Hematopoietic multipotent progenitor cell treated with erythropoietin and hydrocortisone succinate and interleukin-3 and kit ligand, for 6 days (in vitro differentiated cells): ENCODE measurements at places on chromosomes 5 and 9.

- DNase-seq: peak; percentile 86
Observed at GRCh38 chr5:177309351-177310191, 2.1 kb downstream of the MXD3 start.

GRCh38 chr5:85651731-85652130 is 966.0 kb upstream of the COX7C start:
- no peak for DNase-seq

DNA sequence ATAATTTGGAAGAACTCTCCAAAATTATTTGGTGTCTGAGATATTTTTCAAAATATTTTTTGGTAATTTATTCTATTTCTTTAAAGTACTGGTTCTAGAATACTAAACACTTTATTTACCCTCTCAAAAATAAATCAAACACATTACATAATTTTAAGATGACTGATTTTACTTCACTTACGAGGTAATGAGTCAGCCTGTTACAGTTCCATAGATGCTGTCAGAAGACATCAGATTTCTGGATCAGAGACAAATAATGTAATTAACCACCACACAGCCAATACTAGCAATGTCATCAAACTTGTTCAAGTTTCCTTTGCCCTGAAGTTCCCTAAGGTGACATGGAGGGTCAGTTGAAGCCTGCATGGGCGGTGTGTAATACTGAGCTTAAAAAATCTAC is 106.1 kb upstream of the CDH9 start:
- no peak for DNase-seq

DNA sequence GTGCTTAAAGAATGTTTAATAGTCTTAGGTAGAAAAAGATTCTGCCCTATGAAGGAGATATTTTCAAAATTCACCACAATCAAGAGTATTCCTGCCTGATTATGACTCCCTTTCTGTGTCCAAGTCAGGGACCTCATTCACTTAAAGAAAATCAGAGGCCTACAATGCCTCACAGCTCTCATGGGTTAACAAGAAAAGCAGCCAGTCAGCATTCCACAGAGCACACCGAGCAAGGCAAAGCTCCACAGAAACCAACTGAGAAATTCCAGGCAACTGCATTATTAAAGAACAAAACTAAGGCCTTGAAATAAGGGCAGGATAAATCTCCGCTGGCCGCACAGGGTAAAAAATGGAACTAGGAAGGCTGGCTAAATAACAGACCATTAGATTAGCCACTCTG is 161.1 kb downstream of the TARS1 start:
- DNase-seq: no peak

DNA sequence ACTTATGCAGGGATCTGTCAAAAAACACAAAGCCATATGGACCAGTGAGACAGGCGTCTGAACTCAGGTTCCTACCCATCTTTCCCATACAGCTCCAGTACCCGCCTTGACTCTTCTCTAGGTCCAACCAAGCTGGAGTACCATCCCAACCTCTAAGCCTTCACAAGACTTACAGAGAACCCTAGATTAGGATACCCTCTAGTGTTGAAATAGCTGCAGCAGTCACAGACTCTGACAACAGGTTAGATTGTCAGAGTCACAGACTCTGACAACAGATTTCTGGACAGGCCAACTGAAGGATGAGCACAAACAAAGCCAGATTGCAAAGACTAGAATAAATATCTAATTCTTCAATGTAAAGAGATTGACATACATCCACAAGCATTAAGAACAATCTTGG is 266.1 kb downstream of the GRIA1 start:
- DNase-seq: no peak

DNA sequence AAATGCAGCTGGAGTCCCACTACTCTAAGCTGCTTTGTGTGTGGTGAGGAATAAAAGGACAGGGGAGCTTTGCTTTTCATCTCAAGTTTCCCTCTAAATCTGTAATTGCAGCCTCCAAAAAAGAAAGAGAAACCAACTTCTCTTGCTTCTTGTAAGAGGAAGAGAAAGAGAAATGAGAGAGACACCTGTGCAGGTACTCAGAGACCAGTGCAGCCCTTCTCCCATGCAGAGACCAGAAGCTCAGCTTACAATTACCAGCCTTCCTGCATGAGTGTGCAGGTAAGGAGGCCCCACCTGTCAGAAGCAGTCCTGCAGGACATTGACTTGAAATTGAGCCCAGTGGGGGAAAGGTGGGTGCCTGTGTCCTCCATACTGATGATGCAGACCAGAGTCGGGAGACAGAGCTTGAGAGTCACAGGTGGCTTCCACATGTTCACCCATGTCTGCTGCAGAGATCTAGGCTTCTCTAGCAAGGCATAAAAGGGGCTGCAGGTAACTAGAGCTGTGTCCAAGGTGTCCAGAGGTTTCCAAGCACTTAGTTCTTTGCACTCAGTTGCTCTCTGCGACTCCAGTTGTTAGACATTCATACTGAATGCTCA is 15.3 kb upstream of the MED10 start:
- no peak for DNase-seq

GRCh38 chr5:41649659-41650058 is 139.3 kb upstream of the PLCXD3 start:
- DNase-seq: no peak

- DNase-seq: no peak
Observed at GRCh38 chr9:106953174-106953573, 90.2 kb downstream of the ZNF462 start.

- DNase-seq: no peak
Observed at GRCh38 chr5:158753354-158753753, 346.4 kb downstream of the EBF1 start.

- no peak for DNase-seq
Observed at GRCh38 chr5:133478199-133478985, 133.9 kb downstream of the FSTL4 start.

GRCh38 chr5:143093452-143094086 is 309.9 kb downstream of the NR3C1 start:
- DNase-seq: no peak

- DNase-seq: no peak
Observed at GRCh38 chr5:75324791-75325190, 12.2 kb upstream of the HMGCR start.

DNA sequence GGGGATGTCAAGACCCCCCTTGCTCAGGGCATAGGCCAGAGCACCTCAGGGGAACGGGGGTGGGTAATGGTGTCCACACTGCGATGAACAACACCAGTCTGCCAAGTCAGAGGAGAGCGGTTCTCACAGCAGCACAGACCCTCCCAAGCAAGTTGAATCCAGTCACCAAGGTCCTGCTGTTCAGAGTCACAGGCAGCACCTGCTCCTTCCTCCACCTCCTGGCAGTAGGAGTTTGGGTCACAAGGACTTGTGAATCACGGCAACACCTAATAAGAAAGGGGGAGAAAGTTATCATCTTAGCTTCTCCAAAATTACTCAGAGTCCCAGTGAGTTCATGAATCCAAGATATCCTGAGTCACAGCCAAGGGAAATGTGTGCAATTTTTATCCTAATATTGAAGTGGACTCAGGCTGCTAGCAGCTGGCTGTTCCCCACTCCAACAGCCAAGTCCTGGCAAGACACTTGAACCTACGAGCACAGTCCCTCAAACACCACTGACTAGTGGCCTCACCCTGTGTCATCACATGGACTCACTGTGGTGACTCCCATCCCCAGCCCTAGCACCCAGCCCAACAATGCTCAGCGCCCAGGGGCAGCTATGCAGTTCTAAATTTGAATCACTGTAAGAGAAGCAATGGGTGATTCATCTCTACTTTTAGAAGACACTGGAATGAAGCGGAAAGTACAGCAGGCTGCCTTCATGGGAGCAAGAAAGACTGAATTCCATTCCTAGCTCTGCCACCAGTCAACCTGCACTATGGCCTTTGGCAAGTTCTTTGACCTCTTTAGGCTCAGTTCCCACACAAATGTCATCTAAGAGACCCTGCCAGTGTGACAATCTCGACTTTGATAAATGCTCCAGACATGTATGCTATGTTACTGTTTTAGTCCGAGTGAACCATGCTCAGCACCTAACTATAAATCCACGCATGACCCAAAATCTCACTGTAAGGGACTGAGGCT is 113.7 kb downstream of the KLHL3 start:
- DNase-seq: no peak

DNA sequence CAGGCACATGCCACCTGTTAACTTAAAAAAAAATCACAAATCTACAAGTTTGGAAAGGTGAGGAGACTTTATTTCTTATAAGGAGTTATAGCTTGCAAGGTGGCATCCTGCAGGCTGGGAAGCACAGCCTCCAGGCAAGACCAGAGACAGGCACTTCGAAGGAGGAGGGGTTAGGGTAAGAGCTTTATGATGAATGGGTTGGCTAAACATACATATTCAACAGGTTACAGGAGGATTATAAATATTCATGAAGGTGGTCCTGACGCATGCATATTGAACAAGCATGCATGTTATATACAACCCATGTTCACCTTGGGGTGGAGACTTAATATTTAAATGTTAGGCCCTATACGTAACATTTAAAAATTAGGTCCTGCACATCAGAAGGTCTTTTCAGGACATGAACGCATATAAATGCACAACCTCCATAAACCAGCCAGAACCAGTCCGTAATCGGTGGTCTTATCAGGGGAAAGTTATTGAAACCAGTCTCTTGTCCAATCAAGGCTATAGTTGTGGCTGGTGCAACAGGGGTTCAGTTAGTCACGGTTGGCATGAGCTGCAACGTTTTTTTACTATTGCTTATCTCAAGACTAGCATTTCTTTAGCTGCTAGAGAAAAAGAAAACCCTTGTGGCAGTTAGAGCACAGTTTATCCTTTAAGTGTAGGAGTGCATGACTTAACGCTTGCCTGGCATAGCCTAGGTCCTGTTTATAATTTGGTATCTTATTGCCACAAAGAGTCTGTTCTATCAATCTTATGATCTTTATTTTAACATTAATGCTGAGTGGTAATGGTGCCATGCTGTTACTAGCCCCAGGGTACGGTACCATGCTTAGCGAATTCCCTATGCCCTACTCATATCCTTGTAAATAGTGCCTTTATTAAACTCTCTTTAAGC is 72.7 kb downstream of the C9orf57 start:
- peak; percentile 37 for DNase-seq

- DNase-seq: peak; percentile 85
Observed at GRCh38 chr5:32278406-32278805, 34.3 kb downstream of the MTMR12 start.

DNA sequence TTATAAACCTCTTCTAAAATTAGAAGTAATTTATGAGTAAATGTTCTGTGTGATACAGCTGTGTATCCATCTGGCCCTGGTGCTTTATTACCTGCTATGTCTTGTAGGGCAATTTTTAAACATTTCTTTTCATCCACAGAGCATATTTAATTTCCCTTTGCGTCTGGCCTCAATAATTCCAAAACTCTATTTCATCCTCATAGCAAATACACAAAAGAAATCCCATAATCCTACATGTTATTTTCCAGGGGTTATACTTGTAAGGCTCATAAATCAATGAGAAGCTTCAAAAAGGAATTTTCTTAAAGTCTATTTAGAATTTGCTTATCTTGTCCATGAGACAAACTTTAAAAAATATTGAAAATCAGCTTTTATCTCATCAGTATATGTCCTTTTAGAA is 167.0 kb downstream of the TTC39B start:
- no peak for DNase-seq

- no peak for DNase-seq
Observed at GRCh38 chr9:28598408-28598807, 1025.1 kb upstream of the C9orf72 start.

DNA sequence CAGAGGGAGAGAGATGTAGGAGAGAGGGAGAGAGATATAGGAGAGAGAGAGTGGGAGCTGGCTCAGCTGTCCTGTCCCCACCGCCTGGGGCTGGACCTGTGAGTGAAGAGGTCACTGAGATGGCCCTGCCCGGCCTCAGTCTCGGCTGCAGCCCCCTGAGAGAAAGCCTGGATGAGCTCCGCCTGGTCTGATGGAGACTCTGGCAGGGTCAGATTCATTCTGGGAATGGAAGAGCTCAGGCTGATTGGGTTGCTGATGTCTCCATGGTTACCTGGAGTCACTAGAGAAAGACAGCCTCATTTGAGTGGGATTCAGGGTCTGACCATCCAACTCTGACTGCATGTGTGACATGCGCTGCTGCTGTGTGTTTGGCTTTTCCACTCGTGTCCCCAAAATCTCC is 27.1 kb upstream of the SEMA4D start:
- DNase-seq: no peak

GRCh38 chr9:130156672-130157071 is 15.5 kb upstream of the NCS1 start:
- no peak for DNase-seq

GRCh38 chr9:98402019-98402840 is 146.8 kb upstream of the TBC1D2 start:
- DNase-seq: no peak
